ENCODE measurements at places on chromosomes 11 and 22.

DNA sequence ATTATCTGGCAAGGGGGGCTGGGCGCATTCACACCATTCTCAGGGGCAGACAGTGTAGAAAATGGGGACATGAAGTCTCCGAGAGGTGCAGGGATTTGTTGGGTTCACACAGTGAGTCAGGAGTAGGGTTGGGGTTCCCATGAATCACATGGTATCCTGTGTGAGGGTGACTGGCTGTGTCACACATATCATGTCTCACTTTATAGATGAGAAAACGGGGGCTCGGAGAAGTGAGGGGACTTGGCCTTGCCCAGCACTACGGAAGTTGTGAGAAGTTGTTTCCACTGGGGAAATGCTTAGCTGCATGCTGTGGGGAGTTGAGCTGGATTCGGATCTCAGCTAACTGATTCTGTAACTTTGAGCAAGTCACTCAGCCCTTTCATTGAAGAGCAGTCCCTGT lies 4.2 kb downstream of the GAL3ST3 start:
- DNase-seq, result no peak

- no peak for DNase-seq
Observed at GRCh38 chr11:6405052-6405667, 13.7 kb downstream of the APBB1 start.

DNA sequence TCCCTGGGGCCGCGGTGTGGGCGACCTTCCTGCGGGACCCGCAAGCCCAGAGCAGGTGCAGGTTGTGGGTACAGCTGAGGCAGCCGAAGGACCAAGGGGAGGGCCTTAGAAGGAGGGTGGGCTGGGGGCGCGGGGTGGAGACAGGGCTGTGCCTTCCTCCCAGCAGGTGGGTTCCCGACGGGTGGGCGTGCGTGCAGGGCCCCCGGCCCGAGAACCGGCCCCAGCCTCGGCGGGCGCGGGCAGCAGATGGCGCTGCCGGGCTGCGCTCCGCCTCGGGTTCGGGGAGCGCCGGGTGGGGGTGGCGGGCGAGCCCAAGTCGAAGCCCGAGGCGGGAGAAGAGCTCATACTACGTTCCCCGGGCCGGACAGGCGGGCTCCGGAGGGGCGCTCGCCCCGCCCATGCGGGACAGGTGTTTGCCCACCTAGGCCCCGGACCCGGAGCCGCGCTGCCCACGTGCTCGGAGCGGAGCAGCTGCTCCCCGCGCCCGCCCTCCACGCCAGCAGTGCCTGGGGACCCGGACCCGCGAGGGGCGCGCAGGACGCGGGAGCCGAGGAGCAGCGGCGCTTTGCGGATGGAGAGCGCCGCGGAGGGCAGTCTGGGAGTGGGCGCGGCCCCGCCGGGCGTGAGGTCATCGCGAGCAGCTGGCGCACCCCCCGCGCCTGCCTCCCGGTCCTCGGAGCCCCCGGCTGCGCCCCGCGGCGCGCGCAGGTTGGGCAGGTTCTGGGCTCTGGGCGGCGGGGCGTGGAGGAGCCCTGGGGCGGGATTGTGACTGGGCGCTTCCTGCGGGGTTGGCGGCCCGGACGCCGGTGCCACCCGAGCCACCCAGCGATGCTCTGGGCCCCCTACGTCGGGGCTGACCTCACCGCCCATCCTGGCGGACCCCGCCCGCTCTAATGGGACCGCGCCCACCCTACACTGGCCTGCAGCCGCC lies 25.3 kb downstream of the DUSP8 start:
- no peak for DNase-seq

DNA sequence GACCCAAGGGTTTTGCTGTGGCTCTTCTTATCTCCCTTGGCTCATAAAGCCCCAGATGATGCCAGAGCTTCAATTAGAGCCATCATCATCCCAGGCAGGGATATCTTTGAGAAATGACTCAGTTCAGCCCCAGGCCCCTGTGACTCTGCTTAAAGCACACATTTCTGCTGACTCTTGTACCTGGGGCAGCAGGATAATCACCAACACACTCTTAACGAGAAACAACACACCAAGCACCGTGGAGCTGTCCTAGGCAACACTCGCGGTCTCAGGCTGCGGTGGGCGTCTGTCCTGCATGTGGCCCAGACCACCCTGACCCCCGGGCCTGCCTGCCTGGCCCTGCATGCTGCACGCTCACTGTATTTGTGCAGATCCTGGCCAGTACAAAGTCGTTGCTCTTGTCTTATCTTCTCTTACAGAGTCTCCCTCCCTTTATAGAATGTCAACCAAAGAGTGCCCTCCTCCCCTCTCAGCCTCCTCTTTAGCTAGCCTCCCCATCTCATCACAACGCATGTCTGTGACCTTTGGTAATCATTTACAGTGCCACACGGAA lies 114.2 kb upstream of the PARVA start:
- no peak for DNase-seq

GRCh38 chr22:23060612-23061400 lies 9.5 kb upstream of the GNAZ start:
- DNase-seq, result no peak

GRCh38 chr11:72969894-72970335 lies 155.7 kb downstream of the ATG16L2 start:
- DNase-seq, result no peak

- DNase-seq, result no peak
Observed at GRCh38 chr11:32435511-32435941, at the start of gene WT1. Gene WT1 (minus strand): TSS chr11:32435539.

DNA sequence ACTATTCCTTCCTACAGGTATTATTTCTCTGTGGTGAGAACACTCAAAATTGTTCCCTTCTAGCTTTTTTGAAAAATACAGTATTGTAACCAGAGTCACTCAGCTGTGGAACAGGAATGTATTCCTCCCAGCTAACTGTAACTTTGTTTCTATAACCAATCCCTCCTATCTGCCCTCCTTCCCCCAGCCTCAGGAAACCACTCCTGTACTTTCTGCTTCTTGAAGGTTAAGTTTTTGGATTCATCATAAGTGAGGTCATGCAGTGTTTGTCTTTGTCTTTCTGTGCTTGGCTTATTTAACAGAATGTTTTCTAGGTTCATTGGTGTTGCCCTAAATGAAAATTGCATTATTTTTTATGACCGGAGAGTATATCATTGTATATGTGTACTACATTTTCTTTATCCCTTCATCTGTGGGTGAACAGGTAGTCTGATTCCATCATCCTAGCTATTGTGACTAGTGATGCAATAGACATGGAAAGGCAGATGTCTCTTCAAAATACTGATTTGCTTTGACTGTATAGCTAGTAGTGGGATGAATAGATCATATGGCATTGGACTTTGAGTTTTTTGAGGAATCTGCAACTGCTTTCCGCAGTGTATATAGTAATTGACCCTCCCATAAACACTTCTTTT lies 112.9 kb upstream of the GRK3 start:
- DNase-seq, result no peak

DNA sequence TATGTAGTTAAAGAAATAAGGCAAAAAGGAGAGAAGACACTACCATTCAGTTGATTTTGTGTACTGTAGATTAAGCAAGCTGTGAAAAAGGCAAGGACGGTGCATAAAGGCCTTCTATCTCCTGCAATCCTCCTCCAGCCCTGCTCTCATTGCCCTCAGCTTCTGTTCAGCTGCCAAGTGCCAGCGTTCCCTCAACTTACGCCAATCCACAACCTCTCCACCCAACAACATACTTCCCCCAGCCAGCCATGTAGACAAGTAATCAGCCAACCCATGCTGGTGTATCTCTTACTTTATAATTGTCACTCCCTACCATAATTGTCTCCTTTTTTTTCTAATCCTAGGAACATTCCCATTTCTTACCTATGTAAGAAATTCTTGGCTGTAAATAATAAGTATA lies 30.1 kb upstream of the ANO5 start:
- DNase-seq, result no peak

GRCh38 chr11:12693094-12693478 lies 18.9 kb downstream of the TEAD1 start:
- DNase-seq, result no peak

- DNase-seq, result no peak
Observed at GRCh38 chr11:128642571-128642970, 51.3 kb upstream of the FLI1 start.

GRCh38 chr22:35436421-35436820 lies 36.5 kb downstream of the MCM5 start:
- no peak for DNase-seq

DNA sequence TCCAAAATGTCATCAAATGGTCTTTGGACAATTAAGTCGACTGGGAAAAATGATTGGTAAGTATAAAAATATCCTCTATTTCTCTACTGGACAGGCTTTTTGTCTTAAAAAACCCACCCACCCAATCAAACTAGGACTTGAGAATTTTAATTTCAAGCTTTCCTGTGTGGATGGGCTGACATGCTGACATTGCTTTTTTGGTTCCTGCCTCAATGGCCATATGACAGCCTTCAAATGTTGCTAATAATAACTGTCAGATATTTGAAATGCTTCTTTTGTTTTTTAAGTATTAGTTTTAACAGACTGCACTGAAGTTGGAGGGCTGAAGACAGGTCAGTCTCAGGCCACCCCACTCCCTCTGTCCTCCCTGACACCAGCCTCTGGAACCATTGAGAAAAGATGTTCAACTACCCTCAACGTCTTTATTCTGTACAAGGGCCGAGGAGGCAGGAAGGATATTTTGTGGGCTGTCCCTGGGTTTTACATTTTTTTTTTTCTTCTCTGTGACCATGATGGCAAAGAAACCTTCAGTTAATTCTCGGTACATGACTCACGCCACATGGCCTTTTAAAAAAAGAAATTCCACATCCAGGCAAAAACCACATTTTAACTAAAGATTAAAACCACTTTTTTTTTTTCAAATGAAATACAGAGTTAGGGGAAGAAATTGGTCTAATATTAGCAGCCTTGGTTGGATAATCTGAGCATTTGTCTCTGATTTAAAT lies 130.4 kb downstream of the SLC1A2 start:
- DNase-seq, result no peak

- no peak for DNase-seq
Observed at GRCh38 chr11:36376009-36376887, 80.2 kb downstream of the PRR5L start.

Measured in NCI-H187 treated with DMSO at 0.1 percent for 48 hours (cell line).